ENCODE measurements at places on chromosomes 7 and 10.

- DNase-seq, result no peak
Observed at GRCh38 chr7:36792421-36792820, 68.1 kb upstream of the AOAH start.

- no peak for DNase-seq
Observed at GRCh38 chr7:135666846-135667245, 4.5 kb downstream of the STMP1 start.

GRCh38 chr7:22782616-22783232 is 39.9 kb downstream of the TOMM7 start:
- peak; percentile 70 for DNase-seq

- no peak for DNase-seq
Observed at GRCh38 chr7:80935991-80936780, 17.3 kb upstream of the SEMA3C start.

DNA sequence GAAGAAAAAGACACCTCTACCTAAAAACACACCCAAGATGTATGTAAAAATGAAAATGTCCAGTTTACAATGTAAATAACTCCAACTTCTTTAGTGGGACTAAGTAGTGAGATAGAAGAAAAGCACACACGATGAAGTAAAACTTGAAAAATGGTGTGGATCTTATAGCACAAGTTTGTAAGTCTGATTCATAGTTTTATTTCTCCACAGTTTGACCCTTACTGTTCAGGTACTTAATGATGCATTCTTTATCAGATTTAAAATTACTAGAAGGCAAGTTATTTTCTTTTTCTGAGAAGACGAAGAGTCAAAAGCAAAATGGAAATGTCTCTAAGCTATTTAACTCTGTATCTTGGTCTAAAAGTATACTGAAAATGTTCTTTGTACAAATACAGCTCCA is 6.1 kb downstream of the NAMPT start:
- no peak for DNase-seq

DNA sequence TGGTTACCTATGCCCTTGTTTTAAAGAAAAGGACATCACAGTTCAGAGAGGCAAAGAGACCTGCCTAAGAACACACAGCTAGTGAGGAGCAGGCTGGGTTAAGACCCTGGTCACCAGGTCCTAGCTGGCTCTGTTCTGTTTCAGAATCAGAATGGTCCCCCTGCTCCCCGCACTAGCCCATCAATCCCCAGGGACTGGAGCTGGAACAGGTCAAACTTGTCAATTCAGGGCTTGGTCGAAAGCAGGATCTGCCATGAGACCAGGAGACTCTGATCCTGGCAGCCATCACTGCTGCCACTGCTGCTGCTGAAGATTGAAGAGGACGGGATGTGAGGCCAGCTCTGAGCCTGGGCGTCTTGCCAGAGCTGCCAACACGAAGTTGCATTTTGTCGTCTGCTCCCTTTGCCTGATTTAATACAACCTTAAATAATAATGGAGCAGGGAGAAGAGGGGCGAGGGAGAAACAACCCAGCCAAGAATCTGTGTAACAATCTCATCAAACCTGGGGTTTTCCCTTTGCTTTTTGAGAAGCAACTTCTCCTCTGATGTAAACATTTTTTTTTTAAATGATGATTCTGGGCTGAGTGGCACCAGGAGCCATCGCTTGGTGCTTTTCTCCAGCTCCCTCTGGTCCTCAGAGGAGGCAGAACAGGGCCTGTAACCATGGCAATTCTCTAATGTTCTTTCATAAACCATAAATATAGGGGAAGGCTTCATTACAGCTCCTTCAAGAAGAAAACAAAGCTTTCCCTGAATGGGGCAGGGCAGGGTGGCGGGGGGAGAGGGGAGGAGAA is 119.0 kb upstream of the SORCS3 start:
- DNase-seq, result no peak

- no peak for DNase-seq
Observed at GRCh38 chr10:3119796-3120459, 52.6 kb downstream of the PFKP start.

DNA sequence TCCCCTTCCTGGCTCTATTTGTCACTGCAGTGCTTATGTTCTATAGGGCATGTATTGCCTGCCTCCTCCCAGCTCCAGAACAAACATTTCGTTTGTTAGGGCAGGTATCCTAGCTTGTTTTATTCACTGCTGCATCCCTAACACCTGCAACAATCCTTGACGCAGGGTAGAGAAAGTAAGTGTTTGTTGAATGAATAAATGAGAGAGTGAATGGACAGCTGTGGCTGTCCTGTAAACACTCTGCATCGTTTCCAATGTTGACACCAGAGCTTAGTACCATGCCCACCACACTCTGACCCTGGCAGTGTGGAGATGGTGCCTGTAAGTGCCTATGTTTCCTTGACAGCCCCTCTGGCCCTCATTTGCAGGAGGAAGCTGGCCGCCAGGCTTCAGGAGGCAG is 21.0 kb downstream of the MYH16 start:
- DNase-seq, result no peak

DNA sequence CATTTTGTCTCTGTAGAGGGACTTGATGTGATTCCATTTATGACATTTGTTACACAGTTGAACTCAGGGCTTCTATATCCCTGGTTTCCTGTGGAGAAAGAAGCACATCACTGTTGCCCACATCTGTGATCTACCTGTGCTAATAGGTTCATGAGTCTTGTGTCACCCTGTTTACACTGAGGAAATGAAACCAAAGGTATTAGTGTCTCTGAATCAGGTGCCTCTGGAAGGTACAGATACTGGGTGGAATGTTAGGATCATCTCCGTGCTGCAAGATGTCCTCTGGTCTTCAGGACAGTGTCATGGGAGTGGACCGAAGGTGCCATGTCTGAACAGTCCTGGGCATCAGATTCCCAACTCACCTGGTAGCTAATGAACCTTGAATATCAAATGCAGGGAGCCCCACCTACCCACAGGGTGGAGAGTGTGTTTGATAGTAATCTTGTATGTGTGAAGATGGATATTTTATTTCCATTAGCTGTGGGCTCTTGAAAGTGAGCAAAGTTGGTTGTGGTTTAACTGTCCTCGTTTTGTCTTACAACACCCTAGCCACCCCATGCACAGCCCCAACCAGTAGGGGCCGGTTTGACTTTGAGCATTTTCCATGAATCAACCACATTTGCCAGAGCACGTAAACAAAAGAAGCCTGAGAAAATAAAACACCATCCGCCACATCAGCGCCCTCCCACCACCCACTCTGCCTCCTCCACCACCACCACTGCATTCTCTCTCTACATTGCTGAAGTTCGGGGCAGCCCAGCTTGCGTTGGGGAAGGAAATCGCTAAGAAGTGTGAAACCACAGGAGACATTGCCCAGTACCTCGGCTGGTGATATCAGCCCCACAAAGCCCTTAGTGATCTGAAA is 40.7 kb downstream of the TARP start:
- DNase-seq, result peak; percentile 93

GRCh38 chr10:72490951-72491350 is 134.9 kb downstream of the MICU1 start:
- DNase-seq, result no peak

GRCh38 chr10:70715853-70716795 is 43.8 kb downstream of the ADAMTS14 start:
- no peak for DNase-seq

DNA sequence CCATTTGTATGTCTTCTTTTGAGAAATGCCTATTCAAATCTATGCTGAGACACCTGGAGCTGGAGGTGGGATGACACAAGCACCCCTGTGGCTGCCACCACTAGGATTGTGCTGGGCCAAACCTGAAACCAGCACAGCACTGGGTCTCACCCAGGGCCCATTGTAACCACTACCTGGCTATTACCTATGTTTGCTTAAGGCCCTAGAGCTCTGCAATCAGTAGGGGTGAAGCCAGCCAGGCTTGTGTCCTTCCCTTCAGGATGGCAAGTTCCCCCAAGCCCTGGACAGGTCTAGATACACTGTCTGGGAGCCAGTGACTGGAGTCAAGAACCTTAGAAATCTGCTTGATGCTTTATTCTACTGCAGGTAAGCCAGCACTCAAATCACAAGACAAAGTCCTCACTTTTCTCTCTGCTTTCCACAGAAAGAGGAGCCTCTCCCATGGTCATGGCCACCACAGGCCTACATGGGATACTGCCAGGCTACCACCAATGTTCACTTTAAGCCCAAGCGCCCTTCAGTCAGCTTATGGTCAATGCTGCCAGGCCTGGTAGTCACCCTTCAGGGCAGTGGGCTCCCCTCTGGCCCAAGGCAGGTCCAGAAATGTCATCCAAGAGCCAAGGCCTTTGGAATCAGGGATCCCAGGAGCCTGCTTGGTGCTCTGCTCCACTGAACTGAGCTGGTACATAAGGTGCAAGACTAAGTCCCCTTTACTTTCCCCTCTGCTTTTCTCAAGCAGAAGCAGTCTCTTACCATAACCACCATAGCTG is 105.3 kb downstream of the BMS1 start:
- no peak for DNase-seq

DNA sequence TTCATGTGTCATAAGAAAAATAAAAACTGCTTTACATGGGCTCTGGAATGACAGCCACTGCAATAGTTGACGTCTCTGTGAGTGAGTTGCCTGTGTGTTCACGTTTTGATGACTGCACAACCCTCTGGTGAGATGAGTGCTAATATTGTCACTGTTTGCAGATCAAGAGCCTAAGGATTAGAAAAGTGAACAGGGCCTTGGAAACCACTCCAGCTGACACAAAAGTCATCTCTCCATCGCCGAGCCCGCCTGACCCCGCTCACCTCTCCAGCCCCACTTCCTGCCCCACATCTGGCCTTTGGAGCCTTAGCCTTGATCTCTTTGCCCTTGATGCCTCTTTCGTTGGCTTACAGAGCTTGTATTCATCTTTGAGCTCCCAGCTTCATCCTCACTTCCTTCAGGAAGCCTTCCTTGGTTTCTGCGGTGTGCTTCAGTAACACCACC is 351.7 kb downstream of the TCERG1L start:
- DNase-seq, result no peak

DNA sequence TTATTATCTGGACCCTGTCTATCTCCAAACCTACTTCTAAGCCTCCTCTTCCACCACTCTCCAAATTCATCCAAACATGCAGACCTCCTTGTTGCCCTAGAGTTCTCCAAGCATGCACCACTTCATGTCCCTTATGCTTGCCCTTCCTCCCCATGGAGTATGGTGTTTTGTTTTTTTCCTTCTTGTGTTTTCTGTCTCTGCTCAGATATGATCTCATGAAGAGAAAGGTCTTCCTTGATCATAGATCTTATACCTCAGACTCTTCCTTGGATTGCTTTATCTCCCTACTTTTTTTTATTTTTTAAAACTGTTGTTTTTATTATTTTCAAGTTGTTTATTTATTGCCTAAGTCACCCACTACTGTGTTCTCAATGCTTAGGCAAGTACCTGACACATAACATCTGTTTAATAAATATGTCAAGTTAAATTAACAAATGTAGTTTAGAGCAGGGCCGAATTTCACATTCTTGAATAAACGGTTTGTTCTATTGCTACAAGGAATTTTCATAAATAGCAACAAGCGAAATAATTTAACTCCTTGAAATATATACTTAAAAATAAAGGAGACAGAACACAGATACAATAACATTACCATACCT is 84.5 kb downstream of the HGF start:
- DNase-seq, result no peak
